H4 (cell line): ENCODE measurements at places on chromosomes 4 and X. TPM values are rescaled to one million over a fixed set of nuclear protein-coding genes. Genes with fewer than 3 reads are reported as not detected.

GRCh38 chrX:69615342-69615741, 571 bp upstream of the EDA start:
- DNase-seq, result no peak

- no peak for DNase-seq
These were observed 119.9 kb downstream of the ANK2 start for GRCh38 chr4:113169368-113169767.

- no peak for DNase-seq
These were observed 252.5 kb upstream of the NEIL3 start for GRCh38 chr4:177057186-177057585.

The HOPX gene
- total RNA-seq, result not detected in 2 replicates

DNA sequence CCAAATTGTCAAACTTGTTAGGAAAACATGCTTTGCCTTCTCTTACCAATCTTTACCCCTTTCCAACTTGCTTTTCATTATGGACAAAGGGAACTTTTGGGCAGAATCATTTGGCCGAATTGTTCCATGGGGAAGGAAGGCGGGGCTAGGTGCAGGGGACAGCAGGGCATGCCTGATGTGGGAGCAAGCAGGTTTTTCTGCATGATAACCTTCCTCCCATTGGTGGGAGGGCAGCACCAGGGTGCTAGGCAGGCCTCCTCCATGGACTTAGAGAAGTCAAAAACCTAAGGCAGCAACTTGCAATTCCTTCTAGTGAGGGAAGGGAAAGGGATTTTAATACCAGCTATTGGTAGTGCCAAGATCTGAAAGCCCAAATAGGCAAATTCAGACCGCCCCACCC, 260.5 kb downstream of the MAPK10 start:
- no peak for DNase-seq

DNA sequence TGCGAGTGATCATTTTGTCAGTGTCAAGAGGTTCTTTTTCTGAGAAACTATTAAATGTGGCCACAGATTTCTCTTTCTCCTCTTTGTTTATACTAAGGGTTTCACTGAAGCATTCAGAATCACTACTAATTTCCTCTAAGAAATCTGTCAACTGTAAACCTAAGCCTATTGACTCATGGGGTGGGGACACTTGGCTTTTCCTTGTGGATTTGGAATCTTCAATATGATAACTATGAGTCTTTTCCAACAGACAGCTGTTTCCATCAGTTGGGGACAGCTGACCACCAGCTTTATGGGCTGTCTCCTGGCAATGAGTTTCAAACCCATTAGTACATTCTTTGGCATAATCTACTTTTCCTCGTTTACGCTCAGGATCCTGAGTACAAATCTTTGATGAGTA, 13.8 kb downstream of the PGRMC1 start:
- no peak for DNase-seq
